Mammary microvascular endothelial cell (primary cell): ENCODE measurements at places on chromosomes 1 and 21. TPM values are rescaled to one million over a fixed set of nuclear protein-coding genes. Genes with fewer than 3 reads are reported as not detected.

KCNQ4 gene
- not detected in 2 replicates for total RNA-seq

ANGPTL3 gene
- not detected in 2 replicates for total RNA-seq

S100A9 gene
- total RNA-seq: not detected in 2 replicates

TRMT1L gene
- 11.7 and 14.6 TPM in 2 replicates for total RNA-seq

ARHGEF16 gene
- 0.80 and 1.0 TPM in 2 replicates for total RNA-seq

EDARADD gene
- not detected in 2 replicates for total RNA-seq

DEPDC1 gene
- 24.8 and 28.8 TPM in 2 replicates for total RNA-seq

DYRK1A gene
- 27.0 and 31.8 TPM in 2 replicates for total RNA-seq
